ENCODE measurements at places on chromosomes 16 and 17. TPM values are rescaled to one million over a fixed set of nuclear protein-coding genes. Genes with fewer than 3 reads are reported as not detected.

Gene FBXW10
- not detected for total RNA-seq

Gene FSCN2
- 0.64 TPM for total RNA-seq

Gene ZG16B
- 3.8 TPM for total RNA-seq

- no peaks in the 10 kb centered on the region for H3K36me3 ChIP-seq
- no peak overlapping the region for H3K27ac ChIP-seq
- DNase-seq, result no peak
- no peak overlapping the region for H3K4me3 ChIP-seq
- H3K4me1 ChIP-seq, result no peaks in the 10 kb centered on the region
Observed at GRCh38 chr17:41354536-41354935, 3.9 kb upstream of the KRT33A start.

GRCh38 chr16:69329369-69330285, 761 bp downstream of the PDF start:
- H3K4me1 ChIP-seq, result peaks cover 25% of the 10 kb centered on the region
- peaks cover 5% of the 10 kb centered on the region for H3K36me3 ChIP-seq
- peak overlapping the region; percentile 79 for H3K4me3 ChIP-seq
